Activated naive CD8-positive, alpha-beta T cell treated with anti-CD3 and anti-CD28 coated beads for 36 hours (primary cell): ENCODE measurements at places on chromosomes 4 and X. TPM values are rescaled to one million over a fixed set of nuclear protein-coding genes. Genes with fewer than 3 reads are reported as not detected.

GRCh38 chrX:149248073-149248625, 257.0 kb downstream of the IDS start:
- H3K36me3 ChIP-seq = no peaks in the 10 kb centered on the region
- peaks cover 4% of the 10 kb centered on the region for H3K27me3 ChIP-seq
- no peak overlapping the region for H3K4me3 ChIP-seq
- peaks cover 4% of the 10 kb centered on the region for H3K4me1 ChIP-seq
- no peak for DNase-seq
- H3K27ac ChIP-seq = no peak overlapping the region

The PPA2 gene
- total RNA-seq = 101 TPM

The C4orf36 gene
- not detected for total RNA-seq

DNA sequence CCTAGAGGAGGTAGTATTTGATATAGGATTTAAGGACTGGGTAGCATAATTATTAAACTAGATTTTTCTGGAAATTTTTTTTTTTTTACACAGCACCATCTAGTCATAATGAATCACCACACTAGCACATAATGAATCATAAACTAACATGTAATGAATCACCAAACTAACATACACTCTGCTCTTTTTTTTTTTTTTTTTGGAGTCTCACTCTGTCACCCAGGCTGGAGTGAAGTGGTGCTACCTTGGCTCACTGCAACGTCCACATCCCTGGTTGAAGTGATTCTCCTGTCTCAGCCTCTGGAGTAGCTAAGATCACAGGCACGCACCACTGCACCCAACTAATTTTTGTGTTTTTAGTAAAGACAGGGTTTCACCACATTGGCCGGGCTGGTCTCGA, 92.5 kb downstream of the FAM13A start:
- H3K27ac ChIP-seq = no peak overlapping the region
- no peaks in the 10 kb centered on the region for H3K4me1 ChIP-seq
- H3K27me3 ChIP-seq = peaks cover 9% of the 10 kb centered on the region
- no peak for DNase-seq

GRCh38 chr4:170589597-170590191, 499.9 kb upstream of the AADAT start:
- H3K27me3 ChIP-seq = no peaks in the 10 kb centered on the region
- no peak overlapping the region for H3K27ac ChIP-seq
- H3K4me3 ChIP-seq = no peak overlapping the region

The ZNF630 gene
- 1.9 TPM for total RNA-seq

GRCh38 chrX:150848914-150849365, 49.5 kb downstream of the CD99L2 start:
- H3K36me3 ChIP-seq = peaks cover 8% of the 10 kb centered on the region
- H3K27me3 ChIP-seq = no peaks in the 10 kb centered on the region
- no peak overlapping the region for H3K27ac ChIP-seq
- peaks cover 4% of the 10 kb centered on the region for H3K4me1 ChIP-seq
- no peak for DNase-seq
- no peak overlapping the region for H3K4me3 ChIP-seq

- no peaks in the 10 kb centered on the region for H3K4me1 ChIP-seq
- DNase-seq = no peak
- H3K36me3 ChIP-seq = no peaks in the 10 kb centered on the region
These were observed 40.4 kb upstream of the PDHA1 start for GRCh38 chrX:19303256-19303880.

DNA sequence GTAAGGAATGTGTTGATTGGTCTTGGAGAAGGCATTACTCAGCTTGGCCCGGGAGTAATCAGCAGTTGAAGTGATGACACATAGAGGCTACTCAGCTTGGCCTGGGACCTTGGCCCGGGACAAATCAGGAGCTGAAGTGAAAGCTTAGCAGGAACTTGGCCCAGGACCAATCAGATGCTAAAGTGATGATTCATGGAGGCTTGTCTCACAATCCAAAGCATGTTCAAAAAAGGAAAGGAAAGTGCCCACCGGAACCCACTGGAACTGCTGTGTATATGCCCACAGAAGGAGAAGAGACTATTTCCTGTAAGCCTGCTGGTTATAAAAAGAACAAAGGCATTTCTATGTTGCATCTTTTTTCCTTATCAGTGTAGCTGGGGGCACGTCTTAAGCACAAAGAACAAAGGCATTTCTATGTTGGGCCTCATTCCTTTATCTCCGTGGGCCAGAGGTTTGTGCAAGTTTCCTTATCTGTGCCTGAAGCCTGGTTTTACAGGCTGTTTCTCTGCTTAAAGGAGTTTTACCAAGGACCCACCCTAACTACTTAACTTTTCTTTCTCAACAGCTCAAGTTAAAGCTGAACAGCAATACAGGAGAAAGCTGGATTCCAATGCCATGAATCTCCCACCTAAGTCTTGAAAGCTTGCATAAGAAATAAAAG, 1176.7 kb downstream of the NLGN4X start:
- H3K4me1 ChIP-seq = no peaks in the 10 kb centered on the region
- no peak overlapping the region for H3K4me3 ChIP-seq
- no peaks in the 10 kb centered on the region for H3K27me3 ChIP-seq

The GAR1 gene
- total RNA-seq = 62.9 TPM

DNA sequence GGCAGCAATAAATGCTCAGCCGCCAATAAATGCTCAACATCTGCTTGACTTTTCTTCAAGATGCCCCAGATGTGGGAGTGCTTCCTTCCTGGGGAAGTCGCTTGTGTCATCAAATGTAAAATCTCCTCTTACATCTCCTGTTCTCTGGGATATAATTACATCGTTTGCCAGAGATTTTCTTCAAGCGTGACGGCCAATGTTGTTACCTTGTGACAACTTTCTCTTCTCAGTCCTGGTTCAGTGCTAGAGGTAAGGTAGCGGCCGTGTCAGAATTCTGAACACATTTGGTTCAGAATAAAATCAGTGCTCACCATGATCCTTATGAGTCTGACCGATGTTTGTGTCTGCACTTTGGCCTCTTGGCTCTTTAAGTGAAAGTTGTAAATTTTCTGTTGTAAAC, 102.5 kb downstream of the ASMT start:
- peaks cover 5% of the 10 kb centered on the region for H3K4me1 ChIP-seq
- H3K27ac ChIP-seq = no peak overlapping the region
- DNase-seq = no peak
- H3K4me3 ChIP-seq = no peak overlapping the region

- peaks cover 6% of the 10 kb centered on the region for H3K27me3 ChIP-seq
- H3K27ac ChIP-seq = no peak overlapping the region
- no peaks in the 10 kb centered on the region for H3K4me1 ChIP-seq
- no peak for DNase-seq
- H3K36me3 ChIP-seq = no peaks in the 10 kb centered on the region
These were observed 274.6 kb downstream of the NKX6-1 start for GRCh38 chr4:84224522-84224921.

DNA sequence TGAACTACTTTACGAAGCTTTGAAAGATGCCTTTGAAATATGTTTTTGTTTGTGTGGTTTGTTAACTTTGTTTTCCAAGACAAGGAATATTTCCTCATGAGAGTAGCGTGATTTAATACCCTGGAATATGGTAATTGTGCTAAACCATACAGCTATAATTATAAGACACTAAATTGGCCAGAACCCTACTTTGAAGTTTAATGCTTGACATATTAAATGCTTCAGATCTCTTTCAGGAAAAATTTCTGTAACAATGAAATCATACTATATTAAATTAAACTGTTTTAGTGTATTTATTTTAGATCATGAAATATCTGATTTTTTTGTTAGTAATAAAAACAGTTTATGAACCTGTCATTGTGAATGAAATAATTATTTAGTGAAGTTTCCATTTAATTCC, 63.5 kb downstream of the DCLK2 start:
- no peak for DNase-seq
- H3K4me3 ChIP-seq = no peak overlapping the region
- no peaks in the 10 kb centered on the region for H3K36me3 ChIP-seq
- H3K27ac ChIP-seq = no peak overlapping the region
- no peaks in the 10 kb centered on the region for H3K27me3 ChIP-seq

The DUX4 gene
- not detected for total RNA-seq

DNA sequence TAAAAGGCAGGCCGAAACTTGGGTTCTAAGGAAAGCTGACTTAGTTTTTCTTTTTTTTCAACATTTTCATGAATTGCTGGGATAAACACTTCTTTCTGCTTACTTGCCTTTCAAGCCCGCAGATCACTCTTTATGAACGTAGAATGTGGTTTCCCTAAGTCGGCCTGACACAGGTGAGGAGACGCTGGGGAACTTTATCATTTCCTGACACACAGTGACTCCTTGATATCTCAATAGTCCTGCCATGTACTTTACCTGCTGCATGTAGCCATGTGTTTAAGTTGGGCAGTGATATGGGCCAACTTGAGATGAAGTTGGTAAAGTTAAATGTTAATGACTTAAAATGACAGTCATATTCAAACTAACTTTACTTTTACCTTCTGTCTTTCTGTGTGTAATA, 26.6 kb upstream of the SNCA start:
- no peaks in the 10 kb centered on the region for H3K27me3 ChIP-seq
- no peaks in the 10 kb centered on the region for H3K36me3 ChIP-seq
- no peak for DNase-seq
- H3K27ac ChIP-seq = no peak overlapping the region
- H3K4me1 ChIP-seq = no peaks in the 10 kb centered on the region

- H3K36me3 ChIP-seq = no peaks in the 10 kb centered on the region
- no peaks in the 10 kb centered on the region for H3K27me3 ChIP-seq
- no peak overlapping the region for H3K4me3 ChIP-seq
- no peaks in the 10 kb centered on the region for H3K4me1 ChIP-seq
- no peak for DNase-seq
These were observed 121.9 kb upstream of the SMIM10 start for GRCh38 chrX:134868771-134869495.

GRCh38 chr4:94653984-94654609, 103.7 kb upstream of the BMPR1B start:
- no peak overlapping the region for H3K27ac ChIP-seq
- DNase-seq = no peak
- no peaks in the 10 kb centered on the region for H3K4me1 ChIP-seq
- peaks cover 5% of the 10 kb centered on the region for H3K36me3 ChIP-seq
- no peaks in the 10 kb centered on the region for H3K27me3 ChIP-seq
- no peak overlapping the region for H3K4me3 ChIP-seq

GRCh38 chr4:180710628-180711337, 1532.4 kb upstream of the TENM3 start:
- H3K4me3 ChIP-seq = no peak overlapping the region
- no peaks in the 10 kb centered on the region for H3K36me3 ChIP-seq
- no peak overlapping the region for H3K27ac ChIP-seq
- peaks cover 5% of the 10 kb centered on the region for H3K27me3 ChIP-seq
- DNase-seq = no peak

The TLR1 gene
- 2.4 TPM for total RNA-seq

DNA sequence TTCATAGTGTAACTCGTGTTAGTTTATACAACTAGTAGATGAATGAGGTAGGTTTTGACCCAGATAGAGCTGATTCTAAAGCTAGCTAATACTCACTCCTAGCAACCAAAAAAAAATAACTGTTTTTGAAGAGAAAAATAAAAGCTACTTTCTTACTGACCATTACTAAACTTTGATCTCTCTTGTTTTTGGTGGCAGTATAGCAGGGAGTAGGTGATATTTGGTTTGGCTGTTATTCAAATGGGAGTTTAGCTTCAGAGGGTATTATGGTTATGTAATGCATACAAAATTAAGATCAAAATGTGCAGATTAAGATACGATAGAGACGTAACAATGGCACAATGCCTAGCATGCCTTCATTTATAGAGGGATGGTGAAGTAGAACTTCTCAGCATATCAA, 1104.5 kb downstream of the PCDH19 start:
- no peaks in the 10 kb centered on the region for H3K4me1 ChIP-seq
- H3K4me3 ChIP-seq = no peak overlapping the region
- no peaks in the 10 kb centered on the region for H3K36me3 ChIP-seq
- DNase-seq = no peak
- no peak overlapping the region for H3K27ac ChIP-seq

The LONRF3 gene
- total RNA-seq = 4.6 TPM

DNA sequence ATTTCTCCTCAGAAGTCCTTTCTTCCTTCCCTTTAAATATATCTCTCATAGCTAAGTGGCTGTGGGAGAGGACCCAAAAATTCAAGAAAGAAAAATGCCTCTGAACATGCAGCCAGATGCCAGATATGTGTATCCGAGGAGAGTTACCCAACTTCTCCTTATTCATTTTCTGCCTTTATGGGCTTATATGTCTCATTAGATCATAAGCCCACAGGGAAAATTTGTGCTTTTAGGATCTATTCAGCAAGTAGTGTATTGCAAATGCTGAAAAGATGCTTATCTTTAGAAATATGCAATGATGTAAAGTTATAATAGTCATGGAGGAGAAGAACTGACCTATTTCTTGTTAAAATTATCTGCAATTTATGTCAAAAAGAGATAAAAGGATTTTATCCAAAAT, 371.8 kb upstream of the NOCT start:
- no peak for DNase-seq
- no peak overlapping the region for H3K4me3 ChIP-seq
- no peaks in the 10 kb centered on the region for H3K36me3 ChIP-seq
- peaks cover 3% of the 10 kb centered on the region for H3K27me3 ChIP-seq
- no peak overlapping the region for H3K27ac ChIP-seq

DNA sequence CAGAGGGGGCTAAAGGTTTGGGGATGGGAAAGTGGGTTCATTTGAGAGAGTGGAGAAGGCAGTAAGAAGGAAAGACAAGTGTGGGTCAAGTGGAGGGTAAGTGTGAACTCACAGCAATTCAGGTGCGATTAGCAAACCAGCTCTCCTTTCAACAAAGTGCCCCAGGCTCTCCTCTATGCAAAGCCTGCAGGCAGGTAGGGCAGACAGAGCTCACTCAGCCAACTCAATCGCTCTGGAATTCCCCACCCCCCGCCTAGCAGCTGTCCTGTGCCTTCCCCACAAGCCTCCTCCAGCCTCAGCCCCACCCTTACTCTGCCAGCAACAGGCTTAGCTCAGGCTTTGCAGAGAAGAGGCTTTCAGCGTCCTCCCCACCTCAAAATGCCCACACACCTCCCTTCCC, 14.8 kb upstream of the MAMLD1 start:
- no peaks in the 10 kb centered on the region for H3K4me1 ChIP-seq
- no peak overlapping the region for H3K27ac ChIP-seq
- no peaks in the 10 kb centered on the region for H3K36me3 ChIP-seq
- DNase-seq = no peak

GRCh38 chrX:24395775-24396174, 35.3 kb downstream of the SUPT20HL1 start:
- peaks cover 5% of the 10 kb centered on the region for H3K4me1 ChIP-seq
- H3K27me3 ChIP-seq = peaks cover 7% of the 10 kb centered on the region
- H3K4me3 ChIP-seq = no peak overlapping the region

The DCLK2 gene
- not detected for total RNA-seq

The USP17L19 gene
- total RNA-seq = not detected
